Activated gamma-delta T cell treated with anti-CD3 and anti-CD28 coated beads, Interleukin-2, amount 50 U/mL, for 16 hours (primary cell): ENCODE measurements at places on chromosomes 7 and 10.

DNA sequence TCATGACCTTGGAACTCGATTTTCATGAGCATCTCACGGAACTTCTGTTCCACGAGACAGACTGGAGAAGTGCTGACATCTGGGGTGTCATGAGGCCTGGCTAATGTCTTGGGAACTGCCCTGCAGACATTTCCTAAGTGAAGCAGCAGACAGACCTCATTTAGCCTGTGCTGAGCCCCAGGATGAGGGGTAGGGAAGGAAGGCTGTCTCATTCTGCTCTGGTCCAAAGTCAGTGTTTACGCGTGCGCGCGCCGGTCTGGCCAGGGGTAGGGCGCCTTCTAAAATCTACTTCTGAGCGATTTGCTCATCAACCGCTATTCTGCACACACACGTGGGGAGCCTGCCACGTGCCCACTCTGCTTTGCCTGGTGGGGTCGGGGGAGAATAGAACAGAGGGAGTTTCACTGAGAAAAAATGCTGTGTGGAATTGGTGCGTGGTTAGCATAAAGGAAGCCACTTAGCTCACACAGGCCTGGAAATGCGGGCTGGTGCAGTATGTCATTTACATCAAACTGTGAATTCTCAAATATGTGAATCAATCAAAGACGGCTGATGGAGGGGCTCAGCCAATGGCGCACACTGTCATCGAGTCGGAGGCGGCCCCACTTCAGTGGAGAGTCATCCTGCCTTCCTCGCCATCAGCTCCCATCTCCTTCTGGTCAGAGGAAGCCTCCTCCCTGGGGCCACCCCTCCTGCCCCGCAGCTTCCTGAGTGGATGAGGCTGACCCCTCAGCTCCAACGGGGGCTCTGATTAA is 335.1 kb downstream of the ADARB2 start:
- DNase-seq: no peak

- DNase-seq: no peak
These were observed 638 bp upstream of the TRAPPC14 start for GRCh38 chr7:100159099-100159623.

DNA sequence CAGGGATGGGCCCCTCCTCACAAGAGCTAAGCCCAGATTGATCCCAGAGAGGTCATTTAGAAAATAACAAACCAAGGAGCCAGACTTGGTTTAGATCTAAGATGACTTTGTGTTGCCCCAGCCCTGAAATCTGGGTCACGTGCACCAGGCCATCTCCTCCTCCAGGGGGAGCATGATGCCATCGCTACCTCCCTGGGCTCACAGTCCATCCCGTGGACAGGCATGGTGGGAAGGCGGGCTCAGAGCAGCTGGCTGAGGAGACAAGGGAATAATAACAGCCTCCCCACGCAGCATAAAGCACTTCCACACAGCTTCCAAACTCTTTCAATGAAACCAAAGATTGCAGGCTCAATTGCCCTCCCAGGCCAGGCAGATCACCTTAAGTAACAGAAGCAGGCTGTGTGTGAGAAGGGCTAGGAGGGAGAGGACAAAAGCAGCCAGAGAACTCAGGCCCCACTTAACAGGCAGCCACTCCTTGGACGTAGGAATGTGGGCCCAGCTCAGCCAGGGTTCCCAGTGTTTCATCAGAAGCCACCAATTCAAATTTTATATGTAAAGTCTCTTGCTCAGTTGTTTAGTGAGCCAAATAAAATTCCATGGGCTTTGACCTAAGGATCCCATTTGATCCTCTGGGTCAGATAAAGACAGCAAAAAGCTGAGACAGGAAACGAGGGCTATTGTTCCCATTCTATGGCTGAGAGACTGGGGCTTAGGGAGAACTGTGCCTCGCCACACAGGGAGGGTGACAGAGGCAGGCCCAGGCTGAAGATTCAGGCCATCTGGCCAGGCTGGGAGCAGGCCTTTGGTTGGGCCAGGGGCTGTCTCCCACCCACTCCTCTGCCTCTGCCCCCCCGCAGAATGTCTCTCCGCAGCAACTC is 100.2 kb downstream of the COL13A1 start:
- no peak for DNase-seq

DNA sequence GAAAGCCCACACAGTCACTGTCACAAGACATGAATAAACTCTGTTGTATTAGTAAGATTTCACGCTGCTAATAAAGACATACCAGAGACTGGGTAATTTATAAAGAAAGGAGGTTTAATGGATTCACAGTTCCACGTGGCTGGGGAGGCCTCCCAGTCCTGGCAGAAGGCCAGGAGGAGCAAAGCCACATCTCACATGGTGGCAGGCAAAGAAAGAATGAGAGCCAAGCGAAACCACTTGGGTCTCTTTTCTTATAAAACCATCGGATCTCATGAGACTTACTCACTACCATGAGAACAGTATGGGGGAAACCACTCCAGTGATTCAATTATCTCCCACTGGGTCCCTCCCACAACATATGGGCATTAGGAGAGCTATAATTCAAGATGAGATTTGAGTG is 110.2 kb downstream of the ST8SIA6 start:
- DNase-seq: no peak

- no peak for DNase-seq
These were observed 21.0 kb upstream of the MYL7 start for GRCh38 chr7:44162179-44162578.

DNA sequence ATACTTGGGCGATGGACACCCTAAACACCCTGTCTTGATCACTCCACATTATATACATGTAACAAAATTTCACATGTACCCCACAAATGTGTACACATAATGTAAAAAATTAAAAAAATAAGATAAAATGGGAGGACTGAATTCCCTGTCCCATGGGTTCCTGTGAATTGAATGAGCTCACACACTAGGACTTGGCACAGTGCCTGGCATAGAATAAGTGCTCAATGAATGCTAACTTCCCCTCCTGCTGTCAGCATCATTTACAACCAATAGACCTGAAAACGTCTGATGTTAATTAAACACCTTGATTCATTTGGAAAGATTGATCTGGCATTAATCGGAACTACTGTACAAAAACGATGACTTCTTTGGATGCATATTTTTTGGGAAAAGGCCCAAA is 117.3 kb upstream of the ZNF438 start:
- DNase-seq: no peak

DNA sequence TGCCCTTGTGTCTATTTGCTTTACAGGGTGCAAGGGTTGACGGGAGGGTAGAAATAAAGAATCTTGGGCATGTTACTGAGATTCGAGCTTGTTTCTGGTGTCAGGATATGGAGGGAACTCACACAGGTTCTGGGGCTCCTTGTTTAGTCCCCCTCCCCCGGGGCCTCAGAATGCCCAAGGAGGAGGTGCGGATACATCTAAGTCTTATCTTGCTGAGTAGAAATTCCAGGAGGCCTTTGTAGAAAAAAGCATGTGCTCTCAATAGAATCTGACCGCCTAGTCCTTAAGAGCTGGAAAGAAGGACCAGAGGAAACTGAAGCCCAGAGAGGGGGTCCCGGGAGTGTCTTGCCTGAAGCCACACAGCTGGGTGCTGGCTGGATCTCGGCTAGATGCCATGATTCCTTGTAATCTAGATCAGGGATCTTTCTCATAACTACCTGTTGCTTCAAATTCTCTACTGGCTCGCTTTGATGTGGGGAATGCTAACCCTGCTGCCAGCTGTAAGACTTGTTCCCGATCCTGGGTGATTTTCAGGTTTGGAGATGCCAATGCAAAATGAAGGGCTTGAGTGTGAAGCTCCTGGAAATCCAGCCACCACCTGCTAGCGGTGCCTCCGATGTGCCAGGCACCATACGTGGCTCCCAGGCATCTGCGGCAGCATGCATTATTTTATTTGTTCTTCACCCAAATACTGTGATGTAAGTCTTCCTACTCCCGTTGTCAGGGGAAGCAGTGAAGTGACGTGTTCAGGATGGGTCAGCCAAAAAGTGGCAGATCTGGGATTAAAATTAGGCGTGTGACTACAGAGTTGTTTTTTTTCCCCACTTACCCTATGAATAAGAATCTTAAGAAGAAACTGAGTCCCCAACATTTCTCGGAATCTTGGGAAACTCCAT is 226.0 kb downstream of the TCF7L2 start:
- DNase-seq: no peak

DNA sequence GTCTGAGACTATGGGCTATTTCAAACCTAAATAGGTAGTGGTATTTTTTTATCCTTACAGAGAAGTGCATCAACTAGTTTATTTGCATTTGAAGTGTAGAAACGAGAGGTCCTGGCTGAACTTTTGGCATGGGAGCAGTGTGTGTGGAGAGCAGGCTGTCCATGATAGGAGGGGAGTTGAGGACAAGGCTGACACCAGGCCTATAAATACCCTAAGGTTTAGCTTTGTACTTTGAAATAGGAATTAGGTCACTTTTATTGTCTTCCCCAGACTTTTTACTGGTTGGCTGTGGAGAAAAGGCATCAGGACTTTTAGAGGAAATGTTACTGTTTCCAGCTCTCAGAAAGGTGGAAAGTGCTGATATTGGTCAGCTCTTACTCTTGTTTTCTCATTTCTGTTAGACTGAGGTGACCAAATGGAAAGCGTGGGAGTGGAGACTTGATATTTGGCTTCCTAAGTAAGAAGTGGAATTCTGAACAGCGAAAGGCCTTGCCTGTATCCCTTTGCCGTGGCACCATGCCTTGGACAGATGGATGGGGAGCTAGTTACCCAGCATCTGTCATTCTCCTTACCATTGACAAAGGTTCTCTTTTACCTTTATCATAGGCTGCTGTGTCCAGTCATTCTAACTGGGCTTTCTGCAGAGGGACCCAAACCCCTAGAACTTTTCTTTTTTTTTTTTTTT is 46.0 kb downstream of the GBF1 start:
- no peak for DNase-seq

GRCh38 chr7:148726385-148726784 is 27.7 kb downstream of the CUL1 start:
- no peak for DNase-seq

DNA sequence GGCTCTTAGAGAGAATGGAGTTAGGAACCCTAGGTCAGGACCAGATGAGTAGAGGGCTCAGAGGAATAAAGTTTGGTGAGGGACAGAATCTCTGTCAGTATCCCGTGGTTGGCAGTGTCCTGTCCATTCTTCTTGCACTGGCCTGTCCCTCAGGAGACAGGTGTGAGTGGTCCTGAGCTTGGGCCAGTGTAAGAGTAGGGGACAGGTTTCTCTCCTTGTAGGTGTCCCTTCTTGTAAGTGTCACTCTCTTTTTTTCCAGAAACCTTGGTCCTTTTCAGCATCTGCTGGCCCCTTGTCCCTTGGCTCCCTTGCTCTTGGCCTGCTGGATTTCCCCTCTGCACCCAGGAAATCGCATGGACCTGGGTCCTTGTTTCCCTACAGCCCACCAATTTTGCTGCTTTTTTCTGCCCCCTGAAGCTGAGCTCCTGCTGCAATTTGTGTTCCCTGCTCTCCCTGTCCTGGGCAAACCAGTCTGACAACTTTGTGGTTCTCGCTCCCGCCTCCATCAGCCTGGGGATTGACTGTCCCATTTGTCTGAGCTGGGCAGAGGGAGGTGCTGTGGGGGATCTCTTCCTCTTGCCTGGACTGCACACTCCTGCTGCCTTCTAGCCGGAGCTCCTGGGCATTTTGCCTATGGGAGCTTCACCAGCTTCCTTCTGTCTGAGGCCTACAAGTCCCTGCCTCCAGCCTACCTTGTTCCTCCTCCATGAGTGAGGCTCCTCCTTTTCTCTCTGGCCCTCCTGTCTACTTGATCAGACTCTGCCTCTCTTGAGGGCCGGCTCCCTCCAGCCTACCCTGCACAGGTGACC is 6.5 kb downstream of the TSPAN14 start:
- no peak for DNase-seq
